ENCODE measurements at places on chromosomes 6 and 20.

DNA sequence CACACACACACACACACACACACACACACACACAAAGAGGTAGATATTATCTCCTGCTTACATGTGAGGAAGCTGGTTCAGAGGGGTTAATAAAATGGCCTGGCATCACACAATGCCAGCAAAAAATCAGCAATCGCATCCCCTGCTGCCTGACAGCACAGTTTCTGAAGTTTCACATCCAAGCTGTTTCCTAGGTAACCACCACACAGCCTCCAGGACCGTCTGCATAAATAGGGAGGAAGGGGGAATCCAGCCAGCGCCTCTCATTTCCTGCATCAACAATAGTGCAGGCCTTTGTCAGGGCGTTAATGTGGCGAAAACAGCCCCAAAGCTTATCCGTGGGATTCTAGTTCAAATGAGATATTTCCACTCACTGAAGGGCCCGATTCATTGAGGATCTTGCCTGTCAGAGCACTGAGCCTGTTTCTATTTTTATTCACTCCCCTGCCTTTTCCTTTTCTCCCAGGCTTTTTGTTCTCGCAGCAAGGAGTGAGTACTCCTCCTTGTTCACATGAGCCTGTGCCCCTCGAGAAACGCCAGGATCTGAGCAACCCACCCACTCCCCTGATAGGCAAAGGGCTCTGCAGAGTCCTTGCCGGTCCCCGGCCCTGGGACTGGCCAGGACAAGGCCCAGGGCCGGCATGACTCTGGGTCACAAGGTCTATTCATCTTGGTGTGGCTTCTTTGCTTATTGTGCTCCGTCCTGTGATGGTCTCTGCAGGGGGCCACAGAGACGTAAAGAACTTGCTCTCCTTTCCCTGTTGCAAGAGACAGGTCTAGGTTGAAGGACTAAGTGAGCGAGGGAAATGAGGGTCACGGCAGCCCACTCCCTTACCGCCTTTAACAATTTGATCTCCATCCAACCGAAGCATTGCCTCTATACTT is 32.7 kb downstream of the TUBB2B start:
- DNase-seq = no peak

GRCh38 chr20:57076152-57076652 is 190.2 kb downstream of the BMP7 start:
- no peak for DNase-seq

- no peak for DNase-seq
These were observed 47.4 kb upstream of the SAMD3 start for GRCh38 chr6:130269969-130270635.

- DNase-seq = no peak
These were observed 697.0 kb upstream of the POU3F2 start for GRCh38 chr6:98137391-98137790.

DNA sequence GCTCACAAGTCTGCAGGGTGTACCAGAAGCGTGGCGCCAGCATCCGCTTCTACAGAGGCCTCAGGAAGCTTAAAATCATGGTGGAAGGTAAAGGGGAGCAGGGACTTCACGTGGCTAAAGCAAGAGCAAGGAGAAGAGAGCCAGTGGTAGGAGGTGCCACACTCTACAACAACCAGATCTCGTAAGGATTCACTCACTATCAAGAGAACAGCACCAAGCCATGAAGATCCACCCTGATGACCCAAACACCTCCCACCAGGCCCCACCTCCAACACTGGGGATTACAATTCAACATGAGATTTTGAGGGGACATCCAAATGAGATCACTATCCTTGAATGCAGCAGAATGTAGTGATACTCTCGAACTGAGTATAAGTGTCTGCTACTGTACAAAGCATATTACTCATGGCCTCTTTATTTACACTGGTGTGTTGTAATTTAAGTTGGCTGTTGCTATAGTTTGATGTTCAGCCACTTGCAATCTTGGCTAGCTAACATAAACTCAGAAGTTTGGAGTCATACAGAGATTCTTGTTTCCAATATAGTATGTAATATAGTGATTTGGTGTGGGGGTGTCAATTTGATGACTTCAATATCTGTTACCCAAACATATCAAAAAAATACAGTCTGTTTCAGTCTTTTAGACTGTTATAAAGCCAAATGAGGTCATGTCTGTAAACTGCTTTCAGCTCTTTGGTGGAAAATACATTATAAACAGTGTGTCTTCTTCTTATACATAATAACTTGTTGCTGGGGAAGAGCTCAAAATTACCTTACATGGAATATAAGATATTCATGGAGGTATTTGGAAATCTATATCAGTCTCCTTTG is 39.4 kb upstream of the MYLIP start:
- no peak for DNase-seq

GRCh38 chr6:146682919-146683318 is 84.1 kb downstream of the ADGB start:
- DNase-seq = no peak

DNA sequence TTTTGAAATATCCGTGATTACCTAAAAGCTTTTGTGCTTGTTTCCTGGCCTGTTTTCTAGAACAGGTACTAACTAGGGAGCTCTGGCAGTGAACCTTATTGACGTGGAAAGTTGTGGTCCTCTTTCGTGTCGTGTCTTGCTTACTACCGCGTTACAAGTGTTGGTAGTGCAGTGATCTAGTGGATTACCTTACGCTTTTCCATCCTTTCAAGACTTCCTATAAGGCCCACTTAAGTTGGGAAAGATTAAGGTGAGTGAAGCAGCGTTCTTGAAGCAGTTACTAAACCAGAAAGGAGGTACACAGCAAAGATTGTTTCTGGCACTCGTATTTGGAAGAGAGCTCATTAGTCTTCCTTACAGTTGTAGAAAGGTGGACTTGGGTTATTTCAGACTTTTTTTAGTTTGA is 1.9 kb downstream of the PNRC1 start:
- no peak for DNase-seq
